ENCODE measurements at places on chromosomes 13 and 19. TPM values are rescaled to one million over a fixed set of nuclear protein-coding genes. Genes with fewer than 3 reads are reported as not detected.

The ARGLU1 gene
- total RNA-seq = 30.9 TPM

The JSRP1 gene
- 0.75 TPM for total RNA-seq

The PLEKHJ1 gene
- total RNA-seq = 59.8 TPM

The AP1M2 gene
- 29.1 TPM for total RNA-seq

The RFPL4A gene
- total RNA-seq = 0.84 TPM

The DPP9 gene
- total RNA-seq = 63.7 TPM

The C13orf46 gene
- 0.14 TPM for total RNA-seq

The MBD3L3 gene
- total RNA-seq = not detected

The PSG6 gene
- not detected for total RNA-seq

The ZNF561 gene
- 8.7 TPM for total RNA-seq

The SSC5D gene
- total RNA-seq = 0.58 TPM

The NLRP7 gene
- 0.05 TPM for total RNA-seq

The ENOX1 gene
- total RNA-seq = 2.3 TPM

The WASF3 gene
- 0.14 TPM for total RNA-seq

The IZUMO1 gene
- not detected for total RNA-seq

The SERP2 gene
- not detected for total RNA-seq

The GPC5 gene
- not detected for total RNA-seq

The PROZ gene
- total RNA-seq = not detected

The FAAP24 gene
- total RNA-seq = 14.2 TPM

The C2CD4C gene
- total RNA-seq = 0.22 TPM

The CGB2 gene
- total RNA-seq = not detected

The PRODH2 gene
- total RNA-seq = 0.36 TPM

The KLC3 gene
- total RNA-seq = 1.4 TPM

The LRRC25 gene
- total RNA-seq = not detected

The RNF113B gene
- total RNA-seq = not detected

The RFPL4AL1 gene
- total RNA-seq = not detected

Data from A549 treated with Hydrocortisone at 1 μM for 4 hours (cell line).